ENCODE measurements at places on chromosomes 2 and 18.

DNA sequence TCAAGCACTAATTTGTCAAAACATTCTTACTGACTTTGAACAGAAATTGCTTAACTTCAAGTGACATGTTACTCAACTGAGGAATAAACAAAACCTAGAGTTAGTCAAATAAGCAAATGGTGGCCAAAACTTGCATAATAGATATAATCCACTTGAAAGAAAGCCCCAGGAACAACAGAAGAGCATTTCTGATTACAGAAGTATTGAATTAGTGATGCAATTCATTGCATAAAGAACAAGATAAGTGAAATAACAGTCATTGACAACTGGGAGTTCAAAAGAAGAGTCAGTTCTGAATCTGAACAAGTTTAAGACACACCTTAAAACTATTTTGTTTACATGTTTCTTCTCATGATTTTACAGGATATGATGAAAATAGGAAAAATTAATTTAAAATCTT, 30.8 kb downstream of the COBLL1 start:
- H3K27me3 ChIP-seq: no peaks in the 10 kb centered on the region
- H3K27ac ChIP-seq: no peak overlapping the region
- H3K4me3 ChIP-seq: no peak overlapping the region
- no peaks in the 10 kb centered on the region for H3K4me1 ChIP-seq
- DNase-seq: no peak

GRCh38 chr2:222745836-222746559, 74.5 kb downstream of the MOGAT1 start:
- H3K4me1 ChIP-seq: peaks cover 51% of the 10 kb centered on the region
- peaks cover under 1% of the 10 kb centered on the region for H3K36me3 ChIP-seq
- H3K4me3 ChIP-seq: no peak overlapping the region
- H3K27ac ChIP-seq: no peak overlapping the region
- DNase-seq: no peak

DNA sequence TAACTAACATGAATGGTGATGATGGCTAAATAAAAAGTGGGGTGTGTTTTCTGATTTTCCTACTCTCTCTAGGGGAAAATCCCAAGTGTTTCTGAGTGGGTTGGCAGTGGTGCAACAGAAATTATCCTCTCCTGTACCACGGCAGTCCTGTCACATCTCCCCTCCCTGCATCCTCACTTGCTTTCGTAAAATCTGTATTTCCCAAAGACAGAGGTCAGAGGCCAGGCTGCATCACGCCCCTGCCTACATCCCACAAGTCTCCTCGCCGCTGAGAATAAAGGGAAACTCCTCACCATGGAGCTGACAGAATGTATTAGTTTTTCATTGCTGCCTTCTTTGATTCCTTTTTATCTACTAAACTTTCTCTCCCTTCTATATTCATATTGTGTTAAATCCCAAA, 13.1 kb downstream of the FBLN7 start:
- H3K4me3 ChIP-seq: no peak overlapping the region
- H3K4me1 ChIP-seq: peaks cover 54% of the 10 kb centered on the region
- peaks cover 8% of the 10 kb centered on the region for H3K27me3 ChIP-seq
- H3K27ac ChIP-seq: no peak overlapping the region
- DNase-seq: no peak

DNA sequence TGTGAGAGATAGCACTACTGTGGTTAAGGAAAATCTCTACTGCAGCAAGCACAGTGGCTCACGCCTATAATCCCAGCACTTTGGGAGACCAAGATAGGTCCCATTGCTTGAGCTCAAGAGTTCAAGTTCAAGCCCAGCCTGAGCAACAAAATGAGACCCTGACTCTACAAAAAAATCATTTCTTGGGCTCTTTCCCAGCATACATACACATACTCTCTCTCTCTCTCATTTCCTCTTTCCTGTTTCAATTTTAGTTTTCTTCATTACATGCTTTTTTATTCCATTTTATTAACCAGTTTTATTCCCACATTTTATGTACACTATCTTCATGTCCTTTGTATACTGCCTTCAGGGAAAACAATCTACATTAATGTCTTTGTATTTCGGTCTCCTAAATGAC, 14.6 kb downstream of the WDR33 start:
- H3K27ac ChIP-seq: no peak overlapping the region
- H3K36me3 ChIP-seq: peaks cover 91% of the 10 kb centered on the region
- H3K4me1 ChIP-seq: no peaks in the 10 kb centered on the region
- no peaks in the 10 kb centered on the region for H3K27me3 ChIP-seq
- DNase-seq: no peak

- no peak overlapping the region for H3K4me3 ChIP-seq
- no peak overlapping the region for H3K27ac ChIP-seq
- H3K36me3 ChIP-seq: peaks cover 15% of the 10 kb centered on the region
- no peaks in the 10 kb centered on the region for H3K4me1 ChIP-seq
These were observed 34.8 kb downstream of the ADNP2 start for GRCh38 chr18:80143881-80144280.

- DNase-seq: no peak
- no peak overlapping the region for H3K4me3 ChIP-seq
- no peak overlapping the region for H3K27ac ChIP-seq
- peaks cover 33% of the 10 kb centered on the region for H3K27me3 ChIP-seq
- no peaks in the 10 kb centered on the region for H3K36me3 ChIP-seq
These were observed 8.4 kb upstream of the SERPINB8 start for GRCh38 chr18:63961435-63961980.

DNA sequence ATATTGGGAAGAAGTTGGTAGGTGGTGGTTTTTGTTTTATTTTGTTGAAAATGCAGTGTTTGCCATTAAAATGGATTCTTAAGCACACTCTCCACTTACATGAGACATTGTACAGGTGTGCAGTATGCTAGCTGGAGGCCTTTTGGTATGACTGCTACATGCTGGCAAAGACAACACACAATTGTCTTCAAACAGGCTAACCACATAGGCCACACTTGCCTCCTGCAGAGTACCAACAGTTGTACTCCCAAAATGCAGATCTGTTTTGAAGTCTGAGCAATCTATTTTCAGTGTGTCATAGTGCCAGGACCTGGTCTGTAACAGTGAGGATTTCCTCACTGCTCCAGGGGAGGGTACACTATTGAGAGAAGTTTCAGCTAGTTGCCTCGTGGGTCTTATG, 213.6 kb downstream of the ZRANB3 start:
- no peak for DNase-seq
- no peaks in the 10 kb centered on the region for H3K27me3 ChIP-seq
- H3K36me3 ChIP-seq: peaks cover 9% of the 10 kb centered on the region
- no peak overlapping the region for H3K4me3 ChIP-seq

DNA sequence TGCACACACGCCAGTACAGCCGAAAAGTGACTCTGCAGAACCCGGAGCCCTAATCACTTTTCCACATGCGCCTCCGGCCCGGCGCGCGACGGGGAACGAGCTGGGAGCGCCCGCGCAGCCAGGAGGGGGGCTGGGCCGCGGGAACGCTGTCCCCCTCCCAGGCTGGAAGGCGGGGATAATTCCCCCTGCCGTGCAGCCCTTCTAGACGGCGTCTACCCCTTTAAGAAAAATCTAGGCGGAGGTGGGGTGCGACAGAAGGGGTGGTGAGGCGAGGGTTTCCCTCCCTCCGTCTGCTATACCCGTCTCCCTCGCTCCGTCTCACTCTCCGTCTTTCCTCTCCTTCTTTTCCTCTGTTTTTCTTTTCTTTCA, 2.4 kb downstream of the CYP26B1 start:
- H3K27me3 ChIP-seq: peaks cover 99% of the 10 kb centered on the region
- no peak overlapping the region for H3K27ac ChIP-seq
- DNase-seq: peak; percentile 43
- peaks cover 59% of the 10 kb centered on the region for H3K4me1 ChIP-seq
- peak overlapping the region; percentile 79 for H3K4me3 ChIP-seq

DNA sequence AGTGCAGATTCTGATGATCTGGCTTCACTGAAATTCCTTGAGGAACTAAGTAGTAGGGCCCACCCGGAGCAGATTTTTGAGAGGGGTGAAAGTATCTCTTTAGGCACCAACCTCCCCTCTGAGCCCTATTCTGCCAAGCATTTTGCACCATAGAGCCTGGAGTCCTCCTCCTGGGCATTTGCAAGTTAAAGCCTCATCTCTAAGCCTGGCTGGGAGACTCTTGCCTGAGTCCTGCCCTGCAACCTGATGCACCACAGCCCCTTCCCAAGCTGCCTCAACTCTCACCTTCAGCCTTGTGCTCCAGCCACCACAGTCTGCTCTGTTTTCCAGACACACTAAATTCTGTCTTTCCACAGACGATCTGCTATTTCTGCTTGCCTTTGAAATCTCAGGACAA, 79.6 kb upstream of the PKDCC start:
- H3K27ac ChIP-seq: peak overlapping the region; percentile 11
- H3K36me3 ChIP-seq: no peaks in the 10 kb centered on the region
- peak overlapping the region; percentile 5 for H3K4me3 ChIP-seq
- H3K27me3 ChIP-seq: peaks cover 50% of the 10 kb centered on the region
- DNase-seq: no peak

DNA sequence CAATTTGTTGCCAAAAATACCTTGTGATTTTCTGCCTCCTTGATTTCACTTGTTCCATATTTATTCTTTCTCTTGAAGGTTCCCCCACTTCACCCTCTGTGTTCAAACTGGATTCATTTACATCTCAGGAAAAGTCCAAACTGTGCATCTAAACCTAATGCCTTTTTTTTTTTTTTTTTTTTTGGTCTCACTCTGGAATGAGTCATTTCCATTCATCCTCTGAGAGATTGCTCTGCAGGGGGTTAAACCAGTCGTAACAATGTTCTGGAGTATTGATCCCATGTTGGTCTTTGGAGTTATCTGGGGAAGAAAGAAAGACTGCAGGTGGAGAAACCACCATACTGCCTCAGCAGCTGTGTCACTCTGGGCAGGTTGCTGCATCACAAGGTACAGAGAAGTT, 119.7 kb downstream of the TACR1 start:
- DNase-seq: no peak
- no peaks in the 10 kb centered on the region for H3K36me3 ChIP-seq
- H3K27ac ChIP-seq: no peak overlapping the region
- H3K27me3 ChIP-seq: peaks cover 9% of the 10 kb centered on the region
- no peak overlapping the region for H3K4me3 ChIP-seq
- H3K4me1 ChIP-seq: peaks cover 21% of the 10 kb centered on the region

DNA sequence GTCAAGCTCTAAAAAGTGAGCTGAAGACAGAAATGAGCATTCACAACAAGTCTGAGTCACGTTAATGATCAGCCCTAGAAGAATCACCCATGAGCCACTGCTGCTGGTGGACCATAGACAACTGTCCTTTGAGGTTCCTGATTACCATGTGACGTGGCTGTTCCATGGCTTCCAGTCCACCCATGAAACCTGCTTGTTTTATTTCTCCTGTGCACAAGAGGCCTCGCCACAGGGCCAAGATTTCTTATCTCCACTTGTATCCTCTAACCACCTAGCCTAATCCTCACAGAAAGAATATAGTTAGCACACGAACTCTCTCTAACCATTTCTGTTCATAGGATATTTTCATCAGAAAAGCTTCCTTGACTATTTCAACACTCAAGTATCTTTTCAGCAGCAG, 242.7 kb downstream of the MREG start:
- H3K4me1 ChIP-seq: peaks cover 39% of the 10 kb centered on the region
- peak overlapping the region; percentile 4 for H3K27ac ChIP-seq
- H3K4me3 ChIP-seq: no peak overlapping the region
- no peaks in the 10 kb centered on the region for H3K36me3 ChIP-seq
- H3K27me3 ChIP-seq: no peaks in the 10 kb centered on the region

DNA sequence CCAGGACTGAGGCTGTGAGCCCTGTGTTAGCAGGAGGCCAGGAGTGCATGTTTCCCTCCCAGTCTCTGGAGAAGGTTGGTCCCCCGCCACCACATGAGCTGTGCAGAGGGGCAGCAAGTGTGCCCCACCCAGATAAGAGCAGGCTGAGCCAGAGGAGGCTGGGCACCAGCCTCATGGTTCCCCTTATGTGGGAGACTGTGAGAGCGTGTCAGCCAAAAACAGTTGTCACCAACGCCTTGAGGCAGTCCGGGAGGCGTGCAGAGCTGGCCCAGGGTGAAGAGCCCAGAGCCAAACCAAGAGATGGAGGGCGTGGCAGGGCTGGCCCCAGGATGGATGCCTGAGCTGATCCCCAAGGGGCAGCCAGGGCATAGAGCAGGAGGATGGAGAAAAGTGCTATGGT, 128.7 kb upstream of the GLI2 start:
- peaks cover 74% of the 10 kb centered on the region for H3K27me3 ChIP-seq
- no peaks in the 10 kb centered on the region for H3K36me3 ChIP-seq
- H3K4me1 ChIP-seq: peaks cover 18% of the 10 kb centered on the region
- H3K4me3 ChIP-seq: no peak overlapping the region
- H3K27ac ChIP-seq: no peak overlapping the region

- H3K27me3 ChIP-seq: peaks cover 10% of the 10 kb centered on the region
- no peak overlapping the region for H3K27ac ChIP-seq
- no peak for DNase-seq
- H3K4me3 ChIP-seq: no peak overlapping the region
These were observed 71.5 kb downstream of the SLC4A3 start for GRCh38 chr2:219698748-219699439.

DNA sequence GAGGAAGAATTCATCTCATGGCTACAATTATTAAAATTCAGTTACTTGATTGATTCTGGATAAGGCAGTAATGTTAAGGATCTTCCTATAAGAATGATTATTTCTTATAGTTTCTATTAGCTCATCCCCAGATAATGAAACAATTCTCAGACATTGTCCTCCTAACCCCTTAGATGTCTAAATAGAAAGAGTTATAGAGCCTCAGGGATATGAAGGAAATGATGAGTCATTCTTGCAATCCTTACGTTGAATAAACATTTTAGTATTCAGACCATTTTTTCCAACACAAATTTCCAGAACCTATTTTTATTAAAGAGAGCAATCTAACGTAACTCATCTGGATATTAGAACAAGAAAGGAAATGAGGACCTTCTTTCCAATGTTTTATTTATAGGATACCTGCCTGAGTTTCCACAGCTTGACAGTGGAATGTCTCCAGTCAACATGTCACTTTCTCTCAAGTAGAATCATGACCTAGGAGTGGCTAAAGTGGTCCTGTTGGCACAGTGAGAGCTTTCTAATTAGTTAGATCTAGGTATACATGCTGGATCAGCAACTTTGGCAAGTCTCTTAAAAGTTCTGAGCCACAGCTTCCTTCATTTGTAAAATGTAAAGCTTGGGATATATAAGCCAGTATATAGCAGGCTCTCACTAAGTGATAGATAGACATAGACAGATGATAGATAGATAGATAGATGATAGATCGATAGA, 88.0 kb upstream of the RAB27B start:
- H3K36me3 ChIP-seq: no peaks in the 10 kb centered on the region
- H3K27me3 ChIP-seq: peaks cover 2% of the 10 kb centered on the region
- no peak overlapping the region for H3K4me3 ChIP-seq
- no peak overlapping the region for H3K27ac ChIP-seq

GRCh38 chr2:54568876-54569321, 112.8 kb downstream of the SPTBN1 start:
- no peak overlapping the region for H3K4me3 ChIP-seq
- no peaks in the 10 kb centered on the region for H3K27me3 ChIP-seq
- DNase-seq: no peak
- H3K4me1 ChIP-seq: peaks cover 65% of the 10 kb centered on the region
- peaks cover 8% of the 10 kb centered on the region for H3K36me3 ChIP-seq

- no peak for DNase-seq
- no peak overlapping the region for H3K4me3 ChIP-seq
- H3K27me3 ChIP-seq: no peaks in the 10 kb centered on the region
- H3K4me1 ChIP-seq: no peaks in the 10 kb centered on the region
These were observed 55.0 kb downstream of the ABCB11 start for GRCh38 chr2:168976034-168976654.

Data from nephron progenitor cell (in vitro differentiated cells).